Iris pigment epithelial cell (primary cell): ENCODE measurements at places on chromosomes 11 and 22.

- DNase-seq = no peak
These were observed 22.8 kb downstream of the DHCR7 start for GRCh38 chr11:71425409-71425808.

- DNase-seq = peak; percentile 66
These were observed 55.0 kb upstream of the ANO3 start for GRCh38 chr11:26276798-26277424.

DNA sequence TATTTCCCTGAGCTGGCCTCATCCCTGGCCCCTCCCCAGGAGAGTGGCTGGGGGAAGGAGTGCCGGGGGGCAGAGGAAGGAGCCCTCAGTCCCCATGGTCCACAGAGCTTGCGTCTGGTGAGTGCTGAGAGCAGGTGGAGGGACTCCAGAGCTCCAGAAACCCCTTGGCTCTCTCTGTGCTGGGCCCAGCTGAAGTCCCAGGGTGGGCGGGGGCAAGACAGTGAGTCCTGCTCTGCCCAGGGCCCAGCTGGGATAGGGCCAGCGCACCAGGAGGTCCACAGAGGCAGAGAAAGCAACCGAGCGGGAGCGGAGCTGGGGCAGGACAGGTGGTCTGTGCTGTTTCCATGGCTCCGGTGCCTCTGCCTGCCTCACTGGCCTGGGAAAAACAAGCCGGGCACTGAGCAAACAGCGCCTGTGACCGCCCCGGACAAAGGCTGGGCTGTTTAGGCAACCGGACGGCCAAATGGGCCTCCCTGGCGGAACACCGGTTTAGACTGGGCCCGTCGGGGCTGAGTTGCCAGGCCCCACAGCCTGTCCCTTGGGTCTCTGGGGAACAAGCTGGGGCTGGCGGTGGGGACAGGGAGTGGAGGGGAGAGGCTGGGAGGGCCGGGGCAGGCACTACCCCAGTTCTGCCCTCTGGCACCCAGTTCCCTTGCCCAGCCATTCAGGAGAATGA, 34.1 kb upstream of the WNT7B start:
- DNase-seq = no peak

DNA sequence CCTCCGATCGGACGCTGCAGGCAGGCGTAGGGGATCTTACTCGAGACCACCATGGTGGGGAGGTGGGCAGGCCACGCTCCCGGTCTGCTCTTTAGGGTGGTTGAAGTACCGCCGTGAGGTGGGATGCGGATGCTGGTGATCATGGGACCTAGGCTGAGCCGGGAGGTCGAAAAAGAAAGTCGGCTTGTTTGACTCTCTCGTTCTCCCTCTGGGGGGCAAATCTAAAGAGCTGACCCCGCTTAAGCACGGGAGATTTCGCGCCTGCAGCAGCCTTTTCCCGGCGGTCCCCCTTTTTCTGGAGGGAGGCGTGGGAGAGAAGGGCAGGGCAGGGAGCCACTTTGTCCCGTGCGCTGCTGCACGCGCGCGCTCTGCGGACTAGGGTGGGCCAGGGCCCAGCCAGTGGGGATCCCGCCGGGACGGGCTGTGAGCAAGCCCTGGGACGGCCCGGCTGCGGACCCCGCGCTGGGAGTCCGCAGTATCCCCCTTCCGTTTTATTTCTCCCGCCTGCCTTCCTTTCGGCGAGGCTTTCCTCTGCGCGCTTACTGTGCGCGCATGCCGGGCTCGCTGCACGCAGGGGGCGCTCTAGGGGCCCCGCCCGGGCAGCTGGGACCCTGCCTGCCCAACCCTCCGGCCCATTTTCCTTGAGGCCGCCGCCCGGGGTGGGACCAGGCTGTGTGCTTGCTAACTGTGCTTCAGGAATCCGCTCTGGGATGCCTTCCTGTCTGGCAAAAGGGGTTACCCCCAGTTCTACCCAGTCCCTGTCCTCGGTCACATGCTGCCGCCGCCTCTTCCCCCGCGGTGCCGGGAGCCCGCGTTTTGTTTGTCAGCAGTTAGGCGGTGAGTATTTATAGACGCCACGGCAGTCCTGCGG, 81.0 kb downstream of the PRR5L start:
- DNase-seq = peak; percentile 72

DNA sequence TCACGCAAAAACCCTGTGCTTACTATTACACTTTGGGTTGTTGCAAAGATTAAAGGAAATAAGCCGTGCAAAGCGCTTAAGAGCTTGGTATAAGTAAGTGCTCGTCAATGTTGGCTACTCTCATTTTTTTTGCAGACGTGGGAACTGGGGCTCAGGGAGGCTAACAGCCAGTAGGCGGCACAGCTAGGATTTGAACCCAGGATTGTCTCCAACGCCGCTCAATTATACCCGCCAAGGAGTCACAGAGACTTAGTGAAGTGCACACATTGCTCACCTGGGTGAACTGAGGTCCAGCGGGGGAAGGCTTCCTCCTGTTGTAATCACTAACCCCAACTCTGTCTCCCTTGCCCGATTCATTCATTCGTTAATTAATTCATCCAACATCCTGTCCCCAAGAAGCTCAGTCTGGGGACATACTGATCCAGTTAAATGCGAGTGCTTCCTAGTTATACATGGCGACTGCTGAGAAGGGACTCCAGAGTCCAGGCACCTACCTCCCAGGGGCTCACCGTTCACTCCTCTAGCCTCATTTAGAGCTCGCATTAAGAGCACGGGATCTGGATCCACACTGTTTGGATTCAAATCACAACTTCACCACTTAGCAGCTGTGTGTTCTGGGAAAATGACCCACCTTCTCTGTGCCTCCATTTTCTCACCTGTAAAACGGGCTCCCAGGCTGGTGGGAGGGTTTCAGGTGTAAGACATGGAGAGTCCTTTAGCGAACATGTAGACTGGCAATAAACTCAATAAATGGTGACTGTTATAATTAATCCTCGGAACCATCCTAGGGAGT, 838 bp upstream of the MTFP1 start:
- DNase-seq = peak; percentile 64

GRCh38 chr11:92845805-92846204, 123.6 kb upstream of the MTNR1B start:
- DNase-seq = no peak

GRCh38 chr11:69298267-69299022, 4.5 kb downstream of the MYEOV start:
- peak; percentile 93 for DNase-seq

- peak; percentile 11 for DNase-seq
These were observed 153.8 kb upstream of the E2F8 start for GRCh38 chr11:19394525-19395016.

- DNase-seq = no peak
These were observed 61.2 kb downstream of the TSPAN18 start for GRCh38 chr11:44787981-44788380.

GRCh38 chr11:85694385-85694980, 8.5 kb upstream of the CCDC89 start:
- peak; percentile 60 for DNase-seq

DNA sequence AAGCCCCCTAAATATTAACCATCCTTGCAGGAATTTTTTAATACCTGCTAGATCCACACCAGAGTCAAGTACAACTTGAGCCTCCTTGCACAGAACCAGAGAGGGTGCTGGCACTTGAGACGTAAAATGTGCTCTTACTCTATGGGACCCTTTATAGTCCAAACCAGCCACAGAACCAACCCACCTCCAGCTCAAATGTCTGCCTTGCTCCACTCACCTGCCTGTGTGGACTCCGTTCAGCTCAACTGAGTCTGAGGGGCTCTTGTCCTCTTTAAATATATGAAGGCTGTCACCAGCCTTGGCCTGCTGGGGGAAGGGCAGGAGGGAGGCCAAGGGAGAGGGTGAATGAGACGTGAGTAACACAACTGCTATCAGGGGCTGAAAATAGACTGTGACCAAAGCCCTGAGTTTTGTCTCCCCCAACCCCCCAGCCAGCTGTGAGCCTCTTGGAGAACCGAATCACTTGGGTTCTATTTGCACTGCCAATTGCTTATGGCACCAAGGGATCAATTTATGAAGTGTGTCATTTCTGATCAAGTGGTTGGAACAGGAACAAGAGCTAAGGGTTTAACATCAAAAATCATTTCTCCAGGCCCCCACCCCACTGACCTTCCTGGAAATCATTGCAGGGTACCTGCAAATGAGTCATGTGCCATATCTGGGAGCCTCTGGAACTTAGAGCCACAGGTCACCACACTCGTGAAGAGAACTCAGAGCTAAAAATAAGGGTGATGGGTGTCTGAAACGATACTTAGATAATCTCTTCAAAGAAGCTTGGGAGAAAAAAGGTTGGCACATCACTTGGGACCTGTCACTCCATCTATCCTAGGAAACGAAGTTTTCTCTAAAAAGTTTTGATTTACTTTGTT, at the start of gene CSRP3:
Gene CSRP3, minus strand, starts transcription at position 247 of the 869 bp plus-strand sequence. CDS start 9,535 bp downstream, outside the sequence.
- no peak for DNase-seq

- DNase-seq = no peak
These were observed 5.2 kb downstream of the C11orf52 start for GRCh38 chr11:111923951-111924350.

GRCh38 chr11:70255477-70256116, 14.9 kb upstream of the PPFIA1 start:
- no peak for DNase-seq

DNA sequence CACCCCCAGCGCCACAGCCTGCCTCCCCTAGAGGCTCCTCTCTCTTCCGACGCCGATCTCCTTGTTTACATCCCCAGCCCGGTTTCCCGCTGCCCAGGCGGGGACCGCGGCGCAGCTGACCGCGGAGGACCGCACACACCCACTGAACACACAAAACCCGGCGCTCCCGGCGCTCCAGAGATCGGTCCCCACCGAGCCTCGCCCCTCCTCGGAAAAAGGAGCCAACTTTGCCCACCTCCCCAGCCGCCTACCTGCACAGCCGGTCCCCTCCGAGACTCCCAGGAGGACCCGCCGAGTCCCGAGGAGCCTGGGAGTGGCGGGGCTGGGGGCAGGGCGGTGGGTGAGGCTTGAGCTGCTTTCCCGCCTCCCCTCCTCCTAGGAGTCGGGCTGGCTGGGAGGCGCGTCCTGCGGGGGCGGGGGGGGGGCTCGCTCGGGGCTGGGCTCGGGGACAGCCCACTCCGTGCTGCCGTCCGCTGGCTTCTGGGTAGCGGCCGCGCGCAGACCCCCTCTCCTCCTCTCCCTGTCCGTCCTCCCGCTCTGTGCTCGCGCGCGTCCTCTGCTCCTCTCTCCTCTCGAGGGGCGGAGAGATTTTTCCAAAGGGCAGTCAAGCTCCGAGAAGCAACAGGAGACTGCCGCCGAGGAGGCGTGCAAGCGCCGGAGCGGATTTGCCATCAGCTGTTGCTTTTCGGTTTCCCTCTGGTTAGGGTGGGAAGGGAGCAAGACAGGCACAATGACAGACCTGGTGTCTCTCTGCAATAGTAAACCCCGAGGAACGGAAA, at the start of gene FXYD6:
Gene FXYD6, minus strand, starts transcription at position 318 of the 779 bp plus-strand sequence. CDS start 33,882 bp downstream, outside the sequence.
- DNase-seq = peak; percentile 18

DNA sequence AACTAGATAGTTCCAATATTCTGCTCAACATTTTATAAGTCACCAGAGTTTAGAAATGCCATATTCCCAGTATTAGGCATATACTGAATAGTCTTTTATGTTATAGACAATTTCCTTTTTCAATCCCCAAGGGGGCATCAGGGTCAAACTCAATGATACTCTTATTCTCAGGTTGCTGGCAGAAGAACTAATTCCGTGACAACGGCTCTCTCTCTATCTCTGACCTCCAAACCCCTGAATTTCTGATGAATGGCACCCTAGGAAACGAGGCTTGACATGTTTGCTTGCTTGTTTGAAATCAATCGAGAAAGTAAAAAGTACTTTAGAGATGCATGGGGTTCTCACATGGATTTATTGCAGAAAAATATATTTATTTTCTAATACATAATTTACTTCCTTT, 160.1 kb downstream of the CASP12 start:
- no peak for DNase-seq

- no peak for DNase-seq
These were observed 569 bp upstream of the YPEL1 start for GRCh38 chr22:21736084-21736642.

DNA sequence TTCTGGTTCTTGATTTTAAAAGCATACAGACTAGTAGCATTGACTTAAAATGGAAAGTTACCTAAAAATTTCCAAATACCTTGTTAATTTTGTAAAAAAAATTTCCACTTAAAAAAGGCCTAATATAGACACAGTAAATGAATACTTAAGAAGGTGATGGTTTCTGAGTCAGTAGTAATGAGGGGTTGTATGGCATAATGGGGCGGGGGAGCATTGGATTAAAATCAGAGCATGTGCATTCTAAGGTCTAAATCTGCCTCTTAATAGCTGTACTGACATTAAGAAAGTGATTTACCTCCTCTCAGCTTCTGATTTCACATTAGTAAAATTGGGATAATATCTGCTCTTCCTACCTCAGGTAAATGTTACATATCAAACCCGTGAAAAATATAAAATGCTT, 446.5 kb downstream of the AASDHPPT start:
- no peak for DNase-seq

DNA sequence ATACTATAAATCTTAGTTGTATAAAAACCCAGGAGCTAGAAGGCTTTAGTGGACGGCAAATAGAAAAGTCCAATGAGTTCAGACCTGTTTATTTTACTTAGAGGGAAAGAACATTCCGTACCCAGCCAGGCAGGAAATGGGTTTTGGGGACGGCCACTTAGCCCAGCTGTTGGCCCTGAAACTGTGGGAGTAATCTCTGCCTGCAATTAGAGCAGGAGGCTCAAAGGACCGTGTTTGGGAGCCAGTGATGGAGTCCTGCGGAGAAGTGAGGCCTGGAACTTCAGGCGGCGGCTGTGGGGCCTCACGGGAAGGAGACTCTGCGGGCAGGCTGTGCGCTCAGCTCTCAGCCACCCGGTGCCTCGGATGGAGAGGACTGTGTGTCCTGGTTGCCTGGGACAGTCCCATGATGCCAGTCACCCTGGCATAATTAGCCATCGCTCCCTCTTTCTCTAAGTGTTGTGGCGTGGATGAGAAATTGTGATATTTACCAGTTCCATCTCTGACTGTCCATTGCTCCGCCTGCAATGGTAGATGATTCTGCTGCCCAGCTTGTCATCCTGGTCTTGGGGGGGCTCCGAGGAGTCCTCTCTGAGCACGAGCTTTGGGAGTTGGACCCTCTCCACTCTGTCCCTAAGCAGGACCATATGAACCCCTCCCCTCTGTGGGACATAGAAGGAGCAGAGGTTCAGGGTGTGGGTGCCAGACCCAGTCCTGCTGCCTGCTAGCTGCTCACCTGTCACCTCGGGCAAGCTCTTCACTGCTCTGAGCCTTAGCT, 530.3 kb downstream of the TBC1D22A start:
- peak; percentile 45 for DNase-seq

GRCh38 chr11:11244470-11245080, 108.5 kb downstream of the CSNK2A3 start:
- no peak for DNase-seq

DNA sequence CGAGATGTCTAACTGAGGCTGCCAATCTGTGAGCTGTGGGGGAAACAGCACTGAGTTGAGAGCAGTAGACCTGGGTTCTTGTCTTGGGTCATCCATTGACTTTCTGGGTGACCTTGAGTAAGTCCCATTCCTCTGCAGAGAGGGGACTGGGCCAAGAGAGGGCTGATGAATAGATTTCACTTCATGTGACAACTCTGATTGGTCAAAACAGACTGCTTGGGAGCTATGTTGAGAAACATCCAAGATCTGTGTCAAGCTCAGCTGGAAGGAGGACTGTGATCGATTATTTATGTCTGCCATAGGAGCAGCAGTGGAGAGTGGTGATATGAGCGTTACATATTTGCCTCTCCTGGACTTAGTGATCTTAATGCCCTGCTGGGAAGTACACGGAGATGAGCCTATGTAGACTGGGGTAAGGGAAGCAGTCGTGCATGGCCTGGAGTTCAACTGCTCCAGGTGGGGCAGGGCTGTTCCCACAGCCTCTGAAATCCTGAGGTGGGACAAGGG, 47.7 kb downstream of the OTOG start:
- DNase-seq = no peak
